ENCODE measurements at places on chromosomes 1 and 21. TPM values are rescaled to one million over a fixed set of nuclear protein-coding genes. Genes with fewer than 3 reads are reported as not detected.
A peak's percentile ranks its signal among the peaks of the same experiment; 100 is the strongest.

GRCh38 chr1:14514739-14515138 is 83.7 kb upstream of the KAZN start:
- DNase-seq: no peak

DNA sequence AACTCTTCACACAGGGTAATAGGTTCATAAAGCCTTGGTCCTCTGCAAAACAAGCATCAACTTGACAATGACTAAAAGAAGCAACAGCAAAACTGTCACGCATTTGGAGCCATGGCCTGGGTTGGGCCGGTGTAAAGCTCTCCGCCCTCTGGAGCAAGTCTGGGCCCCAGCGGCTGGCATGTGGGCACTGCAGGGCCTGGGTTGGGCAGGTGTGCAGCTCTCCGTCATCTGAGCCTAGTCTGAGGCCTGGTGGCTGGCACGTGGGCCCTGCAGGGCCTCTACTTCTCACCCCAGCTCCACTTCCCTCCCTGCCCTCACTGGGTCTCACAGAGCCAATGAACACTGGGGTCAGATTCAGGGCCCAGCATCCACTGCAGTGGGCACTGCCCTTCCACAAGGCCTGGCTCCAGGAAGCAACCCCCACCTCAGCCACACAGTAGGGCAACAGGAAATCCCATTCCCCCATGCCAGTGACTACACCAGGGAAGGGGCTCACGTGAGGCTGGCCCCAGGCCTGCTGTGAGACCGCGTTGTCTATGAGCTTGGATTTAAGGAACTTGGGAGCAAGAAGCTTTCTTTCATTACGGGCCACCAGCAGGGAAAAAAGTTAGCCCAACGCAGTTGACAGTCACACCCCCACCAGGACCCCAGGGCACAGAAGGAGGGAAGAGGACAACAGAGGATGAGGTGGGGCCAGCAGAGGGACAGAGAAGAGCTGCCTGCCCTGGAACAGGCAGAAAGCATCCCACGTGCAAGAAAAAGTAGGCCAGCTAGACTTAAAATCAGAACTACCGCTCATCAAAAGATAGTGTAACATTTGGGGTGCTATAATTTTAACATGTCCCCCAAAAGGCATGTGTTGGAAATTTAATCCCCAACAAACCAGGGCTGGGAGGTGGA is 52.7 kb downstream of the NPHP4 start:
- DNase-seq: peak; percentile 74

DNA sequence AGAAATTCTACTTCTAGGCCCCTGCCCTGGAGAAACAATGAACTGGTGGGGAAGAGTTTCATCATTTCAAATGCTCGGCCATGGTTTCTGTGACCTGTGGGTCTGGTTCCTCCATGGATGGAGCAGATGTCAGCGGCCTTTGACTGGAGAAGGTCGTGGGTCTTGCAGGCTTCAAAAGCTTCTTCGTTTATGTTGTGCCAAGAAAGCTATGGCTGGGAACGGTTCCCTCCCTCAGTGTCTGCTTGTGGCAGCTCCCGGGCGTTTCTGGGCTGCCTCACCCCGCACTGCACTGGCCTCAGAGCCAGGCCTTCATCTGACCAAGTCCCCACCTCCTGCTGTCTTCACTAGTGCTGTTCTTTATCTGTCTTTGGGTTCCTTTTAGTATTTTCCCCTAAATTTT is 46.4 kb upstream of the POFUT2 start:
- DNase-seq: no peak

DNA sequence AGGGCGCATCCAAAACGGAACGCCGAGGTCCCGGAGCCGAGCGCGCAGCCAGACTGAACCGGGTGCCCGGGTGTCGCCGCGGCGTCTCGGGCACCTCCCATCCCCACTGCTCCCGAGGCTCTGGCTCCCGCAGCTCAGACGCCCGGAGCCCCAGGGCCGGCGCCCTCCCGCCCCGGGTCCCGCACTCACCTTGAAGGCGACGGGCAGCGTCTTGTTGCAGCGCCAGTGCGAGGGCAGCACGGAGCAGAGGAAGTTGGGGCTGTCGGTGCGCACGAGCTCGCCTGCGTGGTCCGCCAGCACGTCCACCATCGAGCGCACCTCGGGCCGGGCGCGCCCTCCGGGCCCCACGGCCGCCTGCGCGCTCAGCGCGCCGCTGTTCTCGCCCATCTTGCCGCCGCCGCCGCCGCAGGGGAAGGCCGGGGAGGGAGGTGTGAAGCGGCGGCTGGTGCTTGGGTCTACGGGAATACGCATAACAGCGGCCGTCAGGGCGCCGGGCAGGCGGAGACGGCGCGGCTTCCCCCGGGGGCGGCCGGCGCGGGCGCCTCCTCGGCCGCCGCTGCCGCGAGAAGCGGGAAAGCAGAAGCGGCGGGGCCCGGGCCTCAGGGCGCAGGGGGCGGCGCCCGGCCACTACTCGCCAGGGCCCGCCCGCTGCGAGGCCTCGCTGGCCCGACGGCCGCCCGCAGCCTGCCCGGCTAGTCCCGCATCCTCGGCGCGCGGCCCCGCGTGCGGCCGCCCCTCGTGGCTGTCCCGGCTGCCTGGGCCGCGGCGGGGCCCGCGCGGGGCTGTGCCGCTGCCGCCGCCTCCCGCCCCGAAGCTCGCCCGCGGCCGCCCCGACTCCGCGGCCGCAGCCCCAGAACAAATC is 447 bp downstream of the RUNX3 start:
- DNase-seq: no peak

DNA sequence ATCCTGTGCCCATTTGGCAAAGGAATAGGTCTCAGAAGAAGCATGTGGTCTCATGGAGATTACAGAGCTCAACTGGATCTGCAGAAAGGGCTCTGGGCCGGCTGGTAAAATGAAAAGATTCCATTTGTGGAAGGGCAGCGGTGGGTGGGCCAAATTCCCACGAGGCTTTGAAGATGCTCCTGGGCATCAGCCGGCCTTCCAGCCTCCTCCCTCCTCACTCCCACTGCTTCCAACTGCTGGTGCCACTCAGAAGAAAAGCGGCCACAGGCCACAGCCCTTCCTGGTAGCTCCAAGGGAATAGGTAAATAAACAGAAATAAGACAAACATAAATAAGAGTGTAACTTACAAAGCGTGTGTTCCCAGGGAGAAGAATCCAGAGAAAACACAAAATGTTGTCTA is 136.3 kb upstream of the SLC44A3 start:
- DNase-seq: no peak

DNA sequence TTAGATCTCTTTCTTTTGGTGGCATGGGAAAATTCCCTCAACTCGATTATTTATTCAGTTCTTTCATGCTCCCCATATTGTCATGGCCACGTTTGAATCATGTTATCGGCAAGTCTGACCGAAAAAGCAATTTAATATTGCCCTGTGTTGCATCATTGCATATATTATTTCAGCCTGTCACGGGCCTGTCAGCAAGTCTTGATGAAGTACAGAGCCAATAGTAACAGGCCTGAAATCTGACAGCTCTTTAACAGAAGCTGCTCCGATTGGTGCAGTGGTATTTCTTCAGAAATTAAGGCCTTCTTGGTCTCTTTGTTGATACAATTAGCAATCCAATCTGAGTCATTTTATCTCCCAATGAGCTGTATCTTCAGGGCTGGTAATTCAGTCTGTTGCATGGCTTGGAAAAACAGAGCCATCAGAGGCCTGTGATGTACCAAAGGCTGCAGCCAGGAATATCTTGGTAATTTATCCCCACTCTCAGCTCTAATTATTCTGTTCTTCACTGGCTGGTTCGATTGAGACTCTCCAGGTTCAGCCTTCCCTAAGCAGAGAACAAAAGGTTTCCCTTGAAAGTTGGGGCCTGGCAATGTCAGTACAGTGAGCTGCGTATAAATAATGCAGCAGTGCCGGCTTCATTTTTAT is 149.5 kb downstream of the FGGY start:
- DNase-seq: no peak

GRCh38 chr1:236013330-236013729 is 51.6 kb downstream of the NID1 start:
- DNase-seq: no peak

GRCh38 chr21:17428980-17429379 is 83.9 kb upstream of the CXADR start:
- no peak for DNase-seq

GRCh38 chr1:2212274-2212531 is 15.9 kb upstream of the SKI start:
- no peak for DNase-seq

- DNase-seq: no peak
Measured at GRCh38 chr1:209714338-209714737, 9.7 kb downstream of the HSD11B1 start.

DNA sequence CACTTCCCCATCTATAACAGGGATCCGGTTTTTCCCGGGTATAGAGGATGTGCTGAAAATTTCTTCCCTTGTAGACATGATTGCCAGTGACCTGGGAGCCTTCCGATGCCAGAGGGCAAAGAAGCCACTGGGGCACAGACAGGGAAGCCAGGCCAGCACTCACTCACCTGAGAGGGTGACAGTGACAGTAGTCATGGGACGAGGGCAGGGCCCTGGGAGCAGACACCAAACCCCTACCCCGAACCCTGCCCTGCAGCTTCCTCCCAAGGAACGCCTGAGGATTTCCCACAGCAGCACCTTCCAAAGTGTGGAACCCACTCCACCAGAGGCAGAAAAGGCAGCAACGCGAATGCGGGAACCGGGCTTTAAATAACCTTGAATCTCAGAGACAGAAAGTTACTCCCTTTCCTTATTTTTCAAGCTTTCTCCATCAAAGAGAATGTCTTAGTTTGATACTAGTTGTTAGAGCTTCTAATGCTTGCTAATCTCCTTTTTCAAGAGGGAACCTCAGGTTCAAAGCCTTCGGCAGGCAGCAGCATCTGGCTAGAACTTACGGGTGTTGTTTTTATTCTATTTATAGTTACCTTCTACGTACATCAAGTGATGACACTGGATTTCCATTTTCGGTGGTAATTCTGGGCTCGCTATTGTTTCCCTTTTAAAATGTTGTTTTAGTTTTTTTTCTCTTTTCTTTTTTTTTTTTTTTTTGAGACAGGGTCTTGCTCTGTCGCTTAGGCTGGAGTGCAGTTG is 2.8 kb downstream of the DDOST start:
- DNase-seq: no peak

DNA sequence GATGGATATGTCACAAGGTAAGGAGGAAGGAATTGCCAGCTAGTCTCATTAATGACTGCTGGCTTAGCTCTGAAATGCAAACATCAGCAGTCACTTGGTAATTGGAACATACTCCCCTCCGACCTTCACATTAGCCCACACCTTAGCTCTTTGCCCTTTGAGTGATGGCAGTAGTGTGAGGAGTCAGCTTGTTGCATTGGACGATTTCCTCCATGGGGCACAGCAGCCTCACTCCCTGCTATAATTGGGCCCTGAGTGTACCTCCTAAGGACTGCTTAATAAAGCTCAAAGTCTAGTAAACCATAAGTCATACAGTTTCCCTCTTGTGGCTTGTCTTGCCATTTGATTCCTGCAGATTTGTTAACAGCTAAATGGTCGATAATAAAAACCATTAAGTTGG is 19.4 kb downstream of the METTL13 start:
- DNase-seq: no peak

DNA sequence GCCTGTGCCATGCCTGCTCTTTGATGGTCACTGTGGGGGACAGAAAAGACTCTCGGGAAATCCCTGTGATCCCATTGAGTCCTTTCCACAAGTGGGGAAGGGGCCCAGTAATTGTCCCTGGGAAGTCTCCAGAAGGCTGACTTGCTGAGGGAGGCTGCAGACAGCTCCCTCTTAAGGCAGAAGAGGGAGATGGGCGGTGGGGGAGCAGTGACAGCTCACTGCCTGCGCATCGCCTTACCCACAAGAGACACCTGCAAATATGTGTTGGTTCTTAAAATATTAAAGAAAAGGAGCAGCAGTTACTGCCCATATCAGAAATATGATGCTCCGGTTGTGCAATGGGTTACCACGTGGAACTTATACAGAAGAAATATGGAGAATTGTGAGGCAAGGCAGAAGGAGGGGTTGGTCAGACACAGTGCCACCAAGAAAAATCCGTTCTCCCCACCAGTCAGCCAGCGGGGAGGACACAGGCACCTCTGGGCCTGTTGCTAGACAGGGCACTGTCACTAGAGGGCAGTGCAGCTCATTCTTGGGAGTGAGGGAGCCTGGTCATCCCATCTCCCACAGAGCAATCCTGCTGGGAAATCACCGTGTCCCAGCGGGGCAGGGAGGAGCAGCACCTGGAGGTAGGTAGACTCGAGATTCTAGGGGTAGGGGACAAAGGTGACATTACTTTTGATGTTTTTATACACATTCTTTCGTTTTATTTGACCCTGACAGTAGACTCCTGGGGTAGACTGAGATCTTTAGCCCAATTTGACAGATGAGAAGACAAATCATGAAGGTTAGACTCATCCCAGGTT is 6.9 kb upstream of the CAMK1G start:
- peak; percentile 89 for DNase-seq

DNA sequence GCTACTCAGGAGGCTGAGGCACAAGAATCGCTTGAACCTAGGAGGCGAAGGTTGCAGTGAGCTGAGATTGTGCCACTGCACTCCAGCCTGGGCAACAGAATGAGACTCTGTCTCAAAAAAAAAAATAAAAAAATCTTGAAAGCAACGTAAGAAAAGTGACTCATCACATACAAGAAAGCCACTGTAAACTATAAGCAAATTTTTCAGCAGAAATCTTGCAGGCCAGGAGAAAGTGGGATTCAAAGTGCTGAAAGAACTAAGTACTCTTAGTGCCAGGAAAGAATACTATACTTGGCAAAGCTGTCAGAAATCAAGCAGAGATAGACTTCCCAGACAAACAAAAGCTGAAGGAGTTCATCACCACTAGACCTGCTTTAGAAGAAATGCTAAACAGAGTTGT is 4.4 kb upstream of the HMGN1 start:
- DNase-seq: no peak

Gene PLCH2
- 11.7 TPM for total RNA-seq

Gene ACTA1
- 0.55 TPM for total RNA-seq

Gene CR1L
- total RNA-seq: not detected

Gene CYB5RL
- total RNA-seq: 12.4 TPM

Gene SUSD4
- not detected for total RNA-seq

Gene SOX13
- total RNA-seq: 12.5 TPM

Measured in osteocyte (in vitro differentiated cells).